Effector memory CD4-positive, alpha-beta T cell (primary cell): ENCODE measurements at places on chromosomes 2 and 18.
A peak's percentile ranks its signal among the peaks of the same experiment; 100 is the strongest.

GRCh38 chr18:51953521-51953920 lies 386.5 kb upstream of the DCC start:
- no peaks in the 10 kb centered on the region for H3K36me3 ChIP-seq
- no peaks in the 10 kb centered on the region for H3K27me3 ChIP-seq
- H3K4me1 ChIP-seq: no peaks in the 10 kb centered on the region
- no peak for DNase-seq
- H3K4me3 ChIP-seq: no peak overlapping the region

- peaks cover 61% of the 10 kb centered on the region for H3K36me3 ChIP-seq
- H3K4me1 ChIP-seq: no peaks in the 10 kb centered on the region
- no peaks in the 10 kb centered on the region for H3K27me3 ChIP-seq
Measured at GRCh38 chr2:181500201-181500600, 43.0 kb downstream of the ITGA4 start.

DNA sequence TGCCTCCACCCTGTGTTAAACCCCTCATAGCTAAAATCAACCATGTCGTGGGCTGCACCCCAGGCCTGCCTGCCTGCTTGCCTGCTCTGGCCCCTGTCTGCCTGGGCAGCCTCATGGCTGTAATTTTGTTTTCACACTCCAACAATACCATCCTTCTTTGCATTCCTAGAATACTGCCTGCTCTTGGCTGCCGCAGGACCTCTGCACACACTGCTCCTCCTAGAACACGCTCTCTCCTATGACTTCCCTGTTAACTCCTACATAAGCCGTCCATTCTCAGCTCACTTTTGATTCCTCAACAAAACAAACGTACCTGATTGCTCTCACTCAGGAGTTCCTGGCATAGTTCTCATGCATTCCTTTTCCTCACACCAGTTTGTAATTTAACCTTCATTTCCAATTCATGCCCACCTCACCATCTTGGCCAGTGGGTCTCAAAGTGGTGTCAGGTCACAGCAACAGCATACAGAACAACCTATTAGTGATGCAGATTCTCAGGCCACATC lies 2.5 kb downstream of the UXS1 start:
- H3K36me3 ChIP-seq: no peaks in the 10 kb centered on the region
- H3K4me3 ChIP-seq: no peak overlapping the region
- no peak for DNase-seq
- peaks cover 25% of the 10 kb centered on the region for H3K4me1 ChIP-seq
- no peak overlapping the region for H3K27ac ChIP-seq

DNA sequence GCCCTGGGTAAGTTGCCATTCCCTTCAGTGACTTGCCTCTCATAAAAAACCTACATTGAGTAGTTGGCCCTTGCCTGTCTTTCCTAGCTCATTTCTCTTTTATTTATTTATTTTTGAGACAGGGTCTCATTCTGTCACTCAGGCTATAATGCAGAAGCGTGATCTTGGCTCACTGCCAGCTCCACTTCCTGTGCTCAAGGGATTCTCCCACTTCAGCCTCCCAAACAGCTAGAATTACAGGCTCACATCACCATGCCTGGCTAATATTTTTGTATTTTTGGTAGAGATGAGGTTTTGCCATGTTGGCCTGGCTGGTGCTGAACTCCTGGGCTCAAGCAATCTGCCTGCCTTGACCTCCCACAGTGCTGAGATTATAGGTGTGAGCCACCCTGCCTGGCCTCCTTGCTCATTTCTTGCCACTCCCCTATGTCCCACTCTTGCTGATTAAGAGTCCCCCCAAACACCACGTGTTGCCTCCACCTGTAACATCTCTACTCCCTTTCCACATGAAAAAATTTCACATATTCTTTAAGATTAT lies 12.6 kb downstream of the EVA1A start:
- no peak for DNase-seq
- no peaks in the 10 kb centered on the region for H3K4me1 ChIP-seq
- no peaks in the 10 kb centered on the region for H3K27me3 ChIP-seq
- H3K4me3 ChIP-seq: no peak overlapping the region
- no peaks in the 10 kb centered on the region for H3K36me3 ChIP-seq

DNA sequence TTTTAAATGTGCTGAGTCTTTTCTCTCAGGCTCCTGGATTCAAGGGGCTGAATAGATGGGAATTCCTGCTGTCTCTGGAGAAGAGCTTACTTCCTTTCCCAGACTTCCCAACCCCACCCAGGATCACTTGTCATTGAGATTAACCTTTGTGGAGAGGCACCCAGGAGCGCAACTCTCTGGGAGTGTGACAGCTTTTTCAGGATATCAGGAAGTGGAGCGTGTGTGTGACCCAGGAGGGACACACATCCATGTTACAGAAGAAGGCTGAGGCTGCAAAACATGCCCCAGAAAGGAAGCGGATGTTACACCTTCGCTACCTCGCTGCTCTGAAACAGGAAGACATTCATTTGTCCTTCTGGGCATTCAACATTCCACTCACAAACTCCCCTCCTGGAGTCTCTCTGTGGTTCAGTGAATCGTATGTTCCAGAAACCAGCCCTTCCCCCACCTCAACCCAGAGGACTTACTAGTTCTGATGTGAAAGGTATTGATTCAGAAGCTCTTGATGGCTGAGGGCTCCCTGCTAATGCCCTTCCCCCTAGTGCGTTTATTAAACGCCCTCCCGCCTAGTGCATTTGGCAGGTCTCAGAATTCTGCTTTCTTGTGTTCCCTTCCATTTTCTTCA lies 523.9 kb downstream of the TNS1 start:
- no peak overlapping the region for H3K4me3 ChIP-seq
- H3K4me1 ChIP-seq: no peaks in the 10 kb centered on the region
- no peak overlapping the region for H3K27ac ChIP-seq
- H3K27me3 ChIP-seq: no peaks in the 10 kb centered on the region

GRCh38 chr2:205700331-205701132 lies 18.2 kb downstream of the NRP2 start:
- DNase-seq: no peak
- no peaks in the 10 kb centered on the region for H3K27me3 ChIP-seq
- H3K4me1 ChIP-seq: no peaks in the 10 kb centered on the region
- H3K27ac ChIP-seq: no peak overlapping the region
- no peak overlapping the region for H3K4me3 ChIP-seq

DNA sequence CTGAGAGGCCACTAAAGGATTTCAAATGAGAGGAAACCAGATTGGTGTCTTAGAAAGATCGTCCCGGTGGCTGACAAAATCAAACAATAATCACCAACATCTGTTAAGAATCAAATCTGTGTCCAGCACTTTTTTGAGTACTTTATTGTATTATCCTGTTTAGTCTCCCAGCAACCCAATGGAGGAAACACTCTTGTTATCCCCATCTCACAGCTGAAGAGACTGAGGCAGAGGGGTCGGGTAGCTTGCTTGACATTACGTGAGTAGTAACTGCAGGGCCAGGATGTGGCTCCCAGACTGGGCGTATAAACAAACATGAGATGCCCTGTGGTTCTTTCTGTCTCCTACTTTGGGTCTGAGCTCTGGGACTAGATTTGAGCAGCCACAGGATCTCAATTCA lies 76.0 kb downstream of the KLHL29 start:
- H3K27ac ChIP-seq: no peak overlapping the region
- H3K4me1 ChIP-seq: no peaks in the 10 kb centered on the region
- DNase-seq: no peak
- H3K4me3 ChIP-seq: no peak overlapping the region
- no peaks in the 10 kb centered on the region for H3K27me3 ChIP-seq

DNA sequence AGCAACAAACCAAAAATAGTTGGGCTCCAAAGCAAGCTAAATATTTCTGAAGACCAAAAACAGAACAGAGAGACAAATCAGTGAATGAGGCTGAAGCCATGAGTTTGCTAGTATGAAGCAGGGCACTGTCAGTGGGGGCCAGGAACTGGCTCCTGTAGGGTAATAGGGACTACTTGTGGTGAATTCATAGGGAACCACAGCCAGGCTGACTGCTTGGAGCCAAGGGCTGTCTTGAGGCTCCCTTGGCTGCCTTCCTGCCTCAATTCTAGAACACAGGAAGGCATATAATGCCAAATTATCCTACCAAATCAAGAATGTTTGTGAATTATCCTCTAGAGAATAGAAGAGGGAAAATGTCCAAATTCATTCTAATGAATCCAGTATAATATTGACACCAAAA lies 406.0 kb downstream of the CCDC85A start:
- H3K4me3 ChIP-seq: no peak overlapping the region
- DNase-seq: no peak
- H3K36me3 ChIP-seq: no peaks in the 10 kb centered on the region
- H3K4me1 ChIP-seq: no peaks in the 10 kb centered on the region
- no peaks in the 10 kb centered on the region for H3K27me3 ChIP-seq

DNA sequence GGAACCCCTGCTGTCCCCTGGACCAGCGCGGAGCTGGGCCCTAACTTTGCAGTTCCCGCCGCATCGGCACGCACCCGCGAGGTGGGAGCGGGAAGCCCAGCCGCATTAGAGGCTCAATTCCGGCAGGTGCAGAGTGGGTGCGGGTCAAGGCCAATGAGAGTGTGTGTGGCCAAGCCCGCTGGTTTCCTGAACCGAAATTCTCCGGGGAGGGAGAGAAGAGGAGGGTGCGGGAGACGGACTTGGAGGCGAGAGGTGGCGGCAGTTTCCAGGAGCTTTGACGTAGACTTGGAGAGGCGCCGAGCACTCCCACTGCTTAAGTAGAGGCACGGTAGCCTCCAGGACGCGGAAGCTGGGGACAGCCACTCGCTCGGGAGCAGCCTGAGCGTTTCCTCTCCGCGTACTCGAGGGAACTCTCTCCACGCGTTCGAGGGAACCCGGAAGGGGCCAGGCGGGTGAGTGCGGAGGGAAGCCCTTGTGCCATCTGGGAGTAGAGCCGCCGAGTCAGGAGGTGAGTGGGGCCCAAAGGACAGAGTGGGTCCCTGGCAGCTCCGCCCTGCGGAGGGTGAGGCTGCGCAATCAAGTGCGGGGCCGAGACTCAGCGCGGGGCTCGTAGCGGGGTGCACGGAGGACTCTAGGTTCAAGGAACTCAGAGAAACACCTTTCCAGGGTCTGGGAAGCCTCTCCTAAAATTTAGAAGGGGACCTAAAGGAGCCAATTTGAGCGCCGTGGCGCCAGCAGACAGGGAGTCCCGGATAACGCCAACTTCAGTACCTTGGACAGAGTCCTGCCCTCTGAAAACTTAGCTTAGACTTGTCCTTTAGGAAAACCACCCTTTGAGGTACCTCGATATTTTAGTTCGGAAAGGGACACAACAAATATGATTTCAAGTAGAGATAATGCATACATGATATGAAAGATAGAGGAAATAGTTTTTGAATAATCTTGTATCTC lies at the start of gene FAM237A:
FAM237A (plus strand) TSS at position 413 of the 951 bp plus-strand sequence. CDS start 1,750 bp downstream, outside the sequence.
- no peaks in the 10 kb centered on the region for H3K4me1 ChIP-seq
- no peak within 1 kb of the TSS for H3K4me3 ChIP-seq
- no peak within 1 kb of the TSS for H3K27ac ChIP-seq
- H3K27me3 ChIP-seq: peaks cover 11% of the 10 kb centered on the region
- no peaks in the 10 kb centered on the region for H3K36me3 ChIP-seq

DNA sequence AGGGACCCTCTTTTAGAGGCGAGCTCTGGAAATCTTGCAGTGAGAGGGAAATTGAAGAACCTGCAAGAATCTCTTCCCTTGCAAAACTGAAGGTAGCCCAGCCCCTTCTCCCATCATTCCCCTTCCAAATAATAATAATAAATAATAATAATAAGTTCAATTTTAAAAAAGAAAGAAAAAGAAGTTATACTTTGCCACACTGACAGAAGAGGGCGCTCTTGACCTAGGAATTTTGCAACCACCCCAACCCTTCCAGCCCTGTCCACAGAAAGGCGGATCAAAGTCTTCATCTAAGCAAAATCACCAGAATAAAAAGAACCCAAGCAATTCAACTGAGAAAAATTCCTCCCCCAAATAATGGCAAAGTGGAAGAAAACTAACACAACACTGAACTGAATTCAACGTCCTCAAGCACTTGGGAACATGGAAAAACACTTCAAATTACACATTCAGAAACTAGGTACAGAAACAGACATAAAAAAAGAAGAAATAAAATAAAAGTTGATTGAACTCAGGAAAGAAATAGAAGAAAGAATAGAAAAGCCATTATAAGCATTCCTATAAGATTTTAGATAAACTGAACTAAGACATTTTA lies 98.9 kb upstream of the GLS start:
- H3K36me3 ChIP-seq: no peaks in the 10 kb centered on the region
- no peak overlapping the region for H3K4me3 ChIP-seq
- peak; percentile 8 for DNase-seq
- no peaks in the 10 kb centered on the region for H3K27me3 ChIP-seq

- no peaks in the 10 kb centered on the region for H3K36me3 ChIP-seq
Measured at GRCh38 chr2:17363846-17364245, 154.4 kb downstream of the RAD51AP2 start.

GRCh38 chr2:238754259-238754658 lies 93.6 kb upstream of the TWIST2 start:
- H3K4me3 ChIP-seq: no peak overlapping the region
- no peaks in the 10 kb centered on the region for H3K4me1 ChIP-seq
- H3K27me3 ChIP-seq: no peaks in the 10 kb centered on the region
- DNase-seq: no peak

- H3K27me3 ChIP-seq: no peaks in the 10 kb centered on the region
- no peak overlapping the region for H3K27ac ChIP-seq
- H3K4me3 ChIP-seq: no peak overlapping the region
- H3K4me1 ChIP-seq: no peaks in the 10 kb centered on the region
- DNase-seq: no peak
Measured at GRCh38 chr2:36912695-36913094, 53.6 kb downstream of the STRN start.

DNA sequence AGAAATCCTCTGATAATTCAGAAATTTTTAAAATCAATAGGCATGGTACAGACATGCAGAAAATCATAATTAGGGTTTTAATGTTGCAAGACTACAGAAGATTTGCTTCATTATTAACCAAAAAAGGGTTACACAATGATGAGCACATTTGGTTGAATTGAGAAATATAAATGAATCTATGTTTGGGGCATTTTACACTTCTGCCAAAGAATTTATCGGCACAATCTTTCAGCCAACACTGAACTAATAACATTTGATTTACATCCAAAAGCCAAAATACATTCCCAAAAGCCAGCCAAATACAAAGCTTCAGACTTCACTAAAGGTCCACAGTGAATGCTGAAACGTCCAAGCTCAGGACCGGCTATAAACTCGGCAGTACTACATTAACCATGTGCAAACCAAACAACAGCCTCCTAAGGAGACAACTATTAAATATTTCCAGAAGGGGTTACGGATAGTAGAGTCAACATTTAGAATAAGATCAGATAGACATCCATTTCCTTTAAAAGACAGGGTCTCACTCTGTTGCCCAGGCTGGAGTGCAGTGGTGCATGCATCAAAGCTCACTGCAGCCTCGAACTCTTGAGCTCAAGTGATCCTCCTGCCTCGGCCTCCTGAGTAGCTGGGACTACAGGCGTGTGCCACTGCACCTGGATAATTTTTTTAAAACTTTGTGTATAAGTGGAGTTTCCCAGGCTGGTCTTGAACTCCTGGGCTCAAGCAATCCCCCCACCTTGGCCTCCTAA lies 29.4 kb downstream of the SPRED2 start:
- H3K27me3 ChIP-seq: no peaks in the 10 kb centered on the region
- DNase-seq: no peak
- H3K27ac ChIP-seq: no peak overlapping the region

DNA sequence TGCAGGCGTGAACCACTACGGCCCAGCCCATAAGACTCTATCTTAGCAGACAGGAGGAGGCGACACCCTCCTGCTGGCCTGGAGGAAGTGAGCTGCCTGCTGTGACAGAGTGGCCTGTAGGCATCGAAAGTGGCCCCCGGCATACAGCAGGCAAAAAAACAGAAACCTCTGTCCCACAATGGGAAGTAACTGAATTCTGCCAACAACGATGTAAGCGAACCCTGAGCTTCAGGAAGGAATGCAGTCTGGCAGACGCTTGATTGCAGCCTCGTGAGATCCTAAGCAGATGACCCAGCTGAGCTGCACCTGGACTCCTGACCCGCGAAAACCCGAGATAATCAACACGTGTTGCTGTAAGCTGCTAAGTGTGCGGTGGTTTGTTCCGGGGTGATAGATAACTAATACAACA lies 13.6 kb downstream of the MRO start:
- H3K27ac ChIP-seq: no peak overlapping the region
- no peaks in the 10 kb centered on the region for H3K4me1 ChIP-seq
- no peak overlapping the region for H3K4me3 ChIP-seq
- DNase-seq: no peak
